Mesenteric fat pad (tissue), 1 donor: ENCODE measurements at places on chromosomes 16 and 17. TPM values are rescaled to one million over a fixed set of nuclear protein-coding genes. Genes with fewer than 3 reads are reported as not detected.

Gene OR2C1
- not detected for total RNA-seq

Gene SKAP1
- 1.1 TPM for total RNA-seq

Gene CIAO2B
- 63.1 TPM for total RNA-seq

Gene SMIM22
- total RNA-seq = not detected

Gene CORO1A
- total RNA-seq = 56.2 TPM

Gene TBC1D16
- 111 TPM for total RNA-seq

Gene OTOA
- 0.48 TPM for total RNA-seq

Gene VAMP2
- 52.4 TPM for total RNA-seq

Gene RNU2-1
- total RNA-seq = 7,388 TPM

Gene RMI2
- total RNA-seq = 0.45 TPM

Gene HS3ST3A1
- 0.22 TPM for total RNA-seq

Gene IFT20
- 31.3 TPM for total RNA-seq

Gene ITGB4
- 13.9 TPM for total RNA-seq

Gene OR1F1
- not detected for total RNA-seq

Gene C17orf67
- total RNA-seq = 2.0 TPM

Gene STX8
- total RNA-seq = 77.0 TPM

Gene TK1
- total RNA-seq = 1.1 TPM

Gene CACNG1
- total RNA-seq = not detected

Gene MYL4
- 1.5 TPM for total RNA-seq
